Stimulated activated CD4-positive, alpha-beta T cell treated with anti-CD3 and anti-CD28 coated beads, Interleukin-1b, Interleukin-23, amount 100 ng/mL, for 1 hour (primary cell): ENCODE measurements at places on chromosomes 16 and 17.
A peak's percentile ranks its signal among the peaks of the same experiment; 100 is the strongest.

GRCh38 chr17:53934931-53935330 lies 112.2 kb downstream of the KIF2B start:
- DNase-seq = no peak

GRCh38 chr16:67173808-67174705 lies 3.7 kb downstream of the NOL3 start:
- DNase-seq = peak; percentile 29

GRCh38 chr16:70432723-70433457 lies 6.0 kb downstream of the ST3GAL2 start:
- no peak for DNase-seq

- no peak for DNase-seq
Measured at GRCh38 chr16:58121132-58121531, 8.0 kb downstream of the CFAP20 start.

DNA sequence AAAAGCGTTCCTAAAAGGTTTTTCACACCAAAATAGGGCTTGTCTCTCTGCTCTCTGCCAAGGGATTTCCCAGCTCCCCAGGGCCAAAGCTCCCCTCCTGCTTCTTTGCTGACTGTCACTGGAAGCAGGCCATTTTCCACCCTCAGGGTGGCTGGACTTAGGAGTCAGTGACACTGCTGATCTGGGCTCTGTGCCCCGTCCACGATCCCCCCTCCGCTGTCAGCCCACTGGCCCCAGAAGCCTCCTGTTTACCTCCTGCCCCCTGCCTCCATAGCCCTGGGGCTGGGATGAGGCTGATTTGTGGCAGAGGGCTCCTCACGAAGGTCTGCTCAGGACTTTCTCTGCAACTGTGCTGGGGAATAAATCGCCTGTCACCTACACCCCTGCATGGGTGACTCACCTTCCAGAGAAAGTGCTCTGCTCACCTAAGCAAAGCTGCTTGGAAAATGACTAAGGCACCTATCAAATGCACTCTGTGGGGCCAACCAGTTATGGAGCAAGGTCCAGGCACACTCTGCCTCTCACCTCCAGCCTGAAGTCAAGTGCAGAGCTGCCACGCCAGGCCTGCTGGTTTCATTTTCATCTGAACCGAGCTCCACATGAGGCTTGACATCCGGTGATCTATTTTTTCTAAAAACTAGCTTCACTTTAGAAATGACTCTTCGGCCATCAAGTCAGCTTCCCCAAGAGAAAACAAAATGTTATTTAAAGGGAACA lies 4.9 kb downstream of the MAP3K14 start:
- DNase-seq = peak; percentile 56

DNA sequence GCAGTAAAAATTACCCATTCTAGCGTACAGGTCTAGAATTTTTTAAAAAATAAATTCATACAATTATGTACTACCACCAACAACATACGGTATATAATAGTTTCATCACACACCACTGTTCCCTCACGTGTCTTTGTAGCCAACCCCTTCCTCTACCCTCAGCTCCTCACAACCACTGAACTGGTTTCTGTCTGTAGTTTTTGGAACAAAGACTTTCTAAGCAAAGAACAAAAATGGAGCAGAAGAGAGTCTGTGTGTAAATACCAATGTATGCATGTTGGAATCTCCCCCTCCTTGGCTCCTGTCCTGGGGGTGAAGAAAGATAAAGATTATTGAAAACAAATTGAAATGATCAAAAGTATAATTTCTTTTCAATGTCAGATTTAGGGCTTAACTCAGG lies 31.9 kb upstream of the CCR7 start:
- no peak for DNase-seq

- DNase-seq = no peak
Measured at GRCh38 chr16:51691109-51691508, 540.0 kb upstream of the SALL1 start.
